ENCODE measurements at places on chromosomes 4 and X.

- DNase-seq = no peak
Observed at GRCh38 chrX:19747652-19748610, 139.5 kb downstream of the SH3KBP1 start.

GRCh38 chr4:62324215-62324614 lies 1124.1 kb downstream of the ADGRL3 start:
- no peak for DNase-seq

DNA sequence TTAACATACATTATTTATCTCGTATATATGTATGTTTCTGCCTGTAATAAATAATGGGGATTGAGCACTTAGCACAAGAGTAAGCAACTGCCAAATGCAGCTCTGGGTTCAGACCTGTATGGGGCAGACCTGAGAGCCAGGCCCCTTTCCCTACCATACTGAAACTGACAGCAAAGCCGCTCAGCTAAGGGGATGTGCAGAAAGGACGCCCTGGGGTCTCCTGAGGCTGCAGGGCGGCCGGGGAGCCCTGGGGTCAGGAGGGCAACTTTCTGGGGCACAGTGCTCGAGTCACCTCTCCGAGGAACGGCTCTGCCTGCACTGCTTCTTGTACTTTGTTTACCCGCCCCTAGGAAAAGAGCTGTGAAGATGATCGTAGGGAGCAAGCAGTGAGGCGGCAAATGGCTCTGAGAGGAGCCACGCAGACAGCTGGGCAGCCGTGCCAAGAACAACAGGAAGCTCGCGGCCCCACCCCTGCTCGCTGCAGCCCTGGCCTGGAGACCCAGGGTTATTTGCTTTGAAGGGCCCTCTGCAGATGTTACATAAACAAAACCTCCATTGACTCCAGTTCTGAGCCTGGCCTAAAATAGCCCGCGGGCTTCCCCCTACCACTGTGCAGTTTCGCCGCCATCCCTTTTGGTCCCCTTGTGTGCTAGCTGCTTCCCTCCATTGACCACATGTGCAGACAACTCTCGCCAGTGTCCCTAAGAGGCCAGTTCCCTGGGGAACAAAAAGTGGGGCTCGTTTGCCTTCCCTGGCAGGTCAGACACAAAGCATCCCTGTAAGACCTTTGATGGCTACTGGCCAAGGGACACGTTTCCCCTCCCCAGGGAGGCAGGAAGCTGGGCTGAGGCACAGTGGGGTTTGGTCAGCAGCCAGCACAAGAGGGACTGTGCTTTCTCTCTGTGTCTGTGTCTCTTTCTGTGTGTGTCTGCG lies 111.3 kb upstream of the LNX1 start:
- DNase-seq = no peak

GRCh38 chrX:14922437-14922836 lies 49.2 kb downstream of the MOSPD2 start:
- no peak for DNase-seq

GRCh38 chrX:129748305-129748704 lies 9.5 kb downstream of the XPNPEP2 start:
- no peak for DNase-seq

- no peak for DNase-seq
Observed at GRCh38 chrX:136933611-136934145, 53.2 kb upstream of the RBMX start.

All from GM18507 (cell line).